Kidney (tissue), 22 donors: ENCODE measurements at places on chromosomes 5 and 9.

DNA sequence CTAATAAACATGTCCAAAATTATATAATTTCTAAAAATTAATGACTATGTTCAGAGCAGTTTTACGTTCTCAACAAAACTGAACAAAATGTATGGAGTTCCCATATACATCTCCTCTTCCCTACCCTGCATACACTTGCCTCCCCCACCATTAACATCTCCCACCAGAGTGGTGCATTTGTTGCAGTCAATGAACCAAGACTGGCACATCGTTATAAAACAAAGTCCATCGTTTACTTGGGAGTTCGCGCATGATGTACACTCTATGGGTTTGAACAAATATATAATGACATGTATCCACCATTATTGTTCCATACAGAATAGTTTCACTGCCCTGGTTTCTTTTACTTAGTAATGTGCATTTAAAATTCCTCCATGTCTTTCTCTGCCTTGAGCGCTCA is 130.1 kb downstream of the APBA1 start:
- no peak for DNase-seq

- DNase-seq = no peak
Measured at GRCh38 chr5:150361301-150361700, 3.8 kb downstream of the TCOF1 start.

GRCh38 chr5:71640408-71640807 is 53.3 kb downstream of the MCCC2 start:
- DNase-seq = no peak

- DNase-seq = no peak
Measured at GRCh38 chr5:73615085-73615484, 10.9 kb upstream of the ARHGEF28 start.

DNA sequence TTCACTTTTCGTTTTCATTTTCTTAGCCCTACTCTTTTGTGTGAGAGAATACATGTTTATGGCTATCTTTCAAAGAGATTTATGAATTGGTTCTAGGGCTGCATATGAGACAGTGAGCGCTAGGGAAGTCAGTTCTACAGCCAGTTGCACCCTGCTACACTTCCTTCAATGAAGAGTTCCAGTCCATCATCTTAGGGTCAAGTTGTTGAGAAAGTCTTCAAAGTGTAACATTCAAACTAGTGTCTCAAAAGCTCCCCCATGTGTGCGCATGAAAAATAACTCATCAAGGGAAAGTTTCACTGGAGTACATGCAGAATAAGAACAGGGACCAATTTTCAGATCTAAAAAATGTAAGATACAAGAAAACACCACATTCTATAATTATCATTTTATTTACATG is 317.2 kb downstream of the DEPDC1B start:
- DNase-seq = no peak

DNA sequence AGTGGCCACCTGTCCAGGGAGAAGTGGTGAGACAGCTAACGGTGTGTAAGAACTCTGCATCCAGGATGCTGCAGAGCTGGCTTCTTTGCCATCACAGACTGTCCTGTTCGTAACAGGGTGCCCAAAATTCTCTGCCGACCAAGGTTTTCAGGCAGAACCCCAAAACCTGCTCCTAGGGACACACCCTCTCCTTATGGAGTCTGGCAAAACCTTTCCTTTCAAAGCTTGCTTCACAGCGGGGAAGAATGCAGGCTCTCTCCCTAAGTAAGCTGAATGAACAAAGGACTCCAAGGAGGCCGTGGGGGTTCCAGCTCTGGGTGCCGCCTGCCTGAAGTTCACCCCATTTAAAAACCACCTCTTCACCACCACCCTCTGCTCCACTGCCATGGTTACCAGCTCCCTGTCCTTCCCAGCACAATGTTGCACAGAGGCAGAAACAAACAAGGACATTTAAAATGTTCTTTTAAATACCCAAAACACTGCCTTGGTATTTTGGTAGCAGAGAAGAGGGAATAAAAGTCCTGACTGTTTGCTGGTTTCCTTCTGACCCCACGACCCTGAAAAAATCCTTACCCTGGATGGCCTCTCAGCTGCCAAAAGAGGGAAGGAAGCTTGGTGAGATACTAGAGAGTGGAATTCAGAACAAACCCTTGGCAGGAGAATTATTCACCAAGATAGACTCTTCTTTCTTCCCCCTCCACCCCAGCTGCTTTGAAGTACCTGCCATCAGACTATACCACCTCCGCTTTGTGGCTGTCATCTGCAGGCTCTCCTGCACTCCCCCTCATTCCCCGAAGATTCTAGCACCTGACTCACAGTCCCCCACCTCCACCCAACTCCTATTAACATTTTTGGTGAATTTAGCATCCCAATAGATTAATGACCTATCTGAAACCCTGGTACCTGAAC is 7.1 kb upstream of the KLF9 start:
- no peak for DNase-seq
